ENCODE measurements at places on chromosomes 16 and 17. TPM values are rescaled to one million over a fixed set of nuclear protein-coding genes. Genes with fewer than 3 reads are reported as not detected.

TOP3A gene
- 31.1 TPM for polyA plus RNA-seq

ALOX12 gene
- not detected for polyA plus RNA-seq

ANKRD40 gene
- 49.0 TPM for polyA plus RNA-seq

RHBDF1 gene
- polyA plus RNA-seq = 4.7 TPM

BCL6B gene
- 2.9 TPM for polyA plus RNA-seq

FOXN1 gene
- polyA plus RNA-seq = not detected

KRTAP9-2 gene
- not detected for polyA plus RNA-seq

ABI3 gene
- 3.2 TPM for polyA plus RNA-seq

All from brain (organoid and tissue), 16 donors.